ENCODE measurements at places on chromosomes 3 and 15. TPM values are rescaled to one million over a fixed set of nuclear protein-coding genes. Genes with fewer than 3 reads are reported as not detected.

GRCh38 chr3:62057339-62058047, 315.9 kb downstream of the FEZF2 start:
- DNase-seq: no peak

The GOLGA8H gene
- 0.81 TPM for polyA plus RNA-seq

DNA sequence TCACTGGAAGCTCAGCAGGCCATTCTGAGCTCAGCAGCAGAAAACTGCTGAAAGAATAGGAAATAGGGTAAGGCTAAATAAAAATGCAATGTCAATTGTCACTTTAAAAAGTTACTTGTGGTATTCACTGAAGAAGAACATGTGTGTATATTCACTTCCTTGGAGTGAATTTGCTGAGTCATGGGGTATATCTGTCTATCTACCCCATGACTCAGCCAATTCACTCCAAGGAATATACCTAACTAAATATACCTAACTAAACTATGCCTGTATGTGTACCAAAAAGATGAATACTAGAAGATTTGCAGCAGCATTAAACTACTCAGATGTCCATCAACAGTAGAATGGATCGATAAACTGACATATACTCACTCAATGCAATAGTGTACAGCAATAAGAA, 69.5 kb upstream of the KCNAB1 start:
- DNase-seq: no peak

The CASR gene
- not detected for polyA plus RNA-seq

The ANKRD63 gene
- 0.32 TPM for polyA plus RNA-seq

GRCh38 chr15:45660231-45660979, 25.6 kb downstream of the SQOR start:
- DNase-seq: no peak

The A4GNT gene
- polyA plus RNA-seq: not detected

- DNase-seq: no peak
Observed at GRCh38 chr3:159451482-159451881, 537.2 kb upstream of the IL12A start.

- no peak for DNase-seq
Observed at GRCh38 chr3:14861446-14862302, 42.9 kb downstream of the FGD5 start.

The ABHD5 gene
- polyA plus RNA-seq: 8.6 TPM

DNA sequence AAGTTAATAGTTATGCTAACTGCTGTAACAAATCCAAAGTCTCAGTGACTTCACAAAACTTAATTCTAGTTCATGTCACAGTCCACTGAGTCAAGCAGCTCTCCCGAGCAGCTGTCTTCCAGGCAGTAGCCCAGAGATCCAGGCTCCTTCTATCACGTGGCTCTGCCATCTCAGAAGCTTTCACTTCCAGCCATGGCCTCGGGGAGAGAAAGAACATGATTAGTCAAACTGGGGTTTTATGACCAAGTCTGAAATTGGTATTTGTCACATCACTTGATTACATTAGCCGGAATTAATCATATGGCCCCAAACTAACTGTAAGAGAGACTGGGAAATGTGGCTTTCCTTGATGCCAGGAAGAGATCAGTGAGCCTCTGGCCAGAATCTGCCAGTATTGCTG, 70.2 kb upstream of the DGKG start:
- no peak for DNase-seq

- no peak for DNase-seq
Observed at GRCh38 chr15:34973512-34973911, 4.0 kb upstream of the AQR start.

The CLDN16 gene
- polyA plus RNA-seq: 0.13 TPM

DNA sequence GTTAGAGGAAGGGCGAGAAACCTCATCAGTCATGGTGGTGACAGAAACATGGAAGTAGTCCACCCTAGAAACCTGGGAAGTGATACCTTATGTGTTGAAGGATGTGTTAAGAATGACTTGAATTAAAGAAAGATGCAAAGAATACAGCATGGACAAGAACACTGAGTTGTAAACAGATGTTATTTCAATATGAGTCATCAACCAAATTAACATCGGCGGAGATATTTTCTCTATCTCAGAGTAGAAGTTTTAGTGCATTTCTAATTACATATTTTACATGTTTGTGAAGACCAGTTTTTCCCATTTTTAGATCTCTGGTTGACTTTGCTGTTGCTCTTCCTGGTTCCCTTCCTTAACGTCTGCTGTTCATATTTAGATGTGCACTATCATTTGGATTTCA, 268.8 kb upstream of the TBL1XR1 start:
- no peak for DNase-seq

DNA sequence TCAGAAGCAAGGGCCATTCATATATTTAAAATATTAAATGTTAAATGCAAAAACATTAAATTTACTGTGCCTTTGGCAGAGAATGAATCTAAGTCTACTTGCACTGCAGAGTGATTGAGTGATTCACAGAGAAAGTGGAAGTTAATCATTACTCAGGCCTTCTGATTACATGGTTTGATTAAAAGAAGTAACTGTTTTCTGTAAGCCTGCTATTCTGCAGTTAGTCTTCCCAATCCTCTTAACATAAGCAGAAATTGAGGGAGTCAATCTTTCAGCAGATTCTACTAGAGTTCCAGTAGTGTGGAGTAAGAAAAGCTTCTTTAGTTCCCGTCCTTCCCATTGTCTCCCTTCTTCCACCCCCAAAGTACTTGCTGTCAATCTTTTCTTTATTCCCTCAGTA, 1.5 kb downstream of the NLGN1 start:
- DNase-seq: no peak

DNA sequence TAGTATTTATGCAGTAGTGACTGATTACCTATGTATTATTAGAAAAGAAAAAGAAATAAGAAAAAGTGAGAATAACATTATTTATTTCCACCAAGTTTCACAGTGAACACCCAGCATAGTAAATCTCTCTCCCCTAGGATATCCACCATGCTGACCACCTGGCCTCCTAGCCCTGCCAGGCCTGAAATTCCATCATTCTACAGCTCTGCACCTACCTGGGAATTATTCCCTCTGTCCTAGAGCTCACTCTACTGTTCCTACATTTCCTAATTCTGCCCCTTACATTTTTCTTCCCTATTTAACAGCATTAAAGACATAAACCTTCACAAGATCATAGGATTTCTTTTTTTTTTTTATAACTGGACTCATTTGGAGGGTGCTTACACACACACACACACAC, 525.3 kb upstream of the PPP2R3A start:
- DNase-seq: no peak

- DNase-seq: no peak
Observed at GRCh38 chr3:12891985-12892839, 50.8 kb upstream of the RPL32 start.

The P2RY1 gene
- 4.8 TPM for polyA plus RNA-seq

DNA sequence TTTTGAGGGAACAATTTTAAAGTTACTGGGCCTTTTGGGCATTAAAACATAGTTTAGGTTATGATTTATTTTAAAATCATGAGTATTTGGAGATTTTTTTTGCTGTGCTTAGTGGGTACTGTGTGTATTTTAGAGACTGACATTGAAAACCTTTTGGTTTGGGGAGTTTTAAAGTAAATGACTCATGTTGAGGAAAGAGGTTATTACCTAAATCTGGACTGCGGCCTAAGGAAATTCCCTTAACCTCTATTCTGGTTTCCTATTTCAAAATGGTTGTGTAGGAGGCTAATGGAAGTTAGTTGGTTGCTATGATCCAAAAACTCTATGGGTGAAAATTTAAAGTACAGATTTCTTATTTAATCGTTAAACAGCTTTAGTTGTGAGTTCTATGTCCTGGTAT, 57.3 kb upstream of the DPH6 start:
- no peak for DNase-seq

DNA sequence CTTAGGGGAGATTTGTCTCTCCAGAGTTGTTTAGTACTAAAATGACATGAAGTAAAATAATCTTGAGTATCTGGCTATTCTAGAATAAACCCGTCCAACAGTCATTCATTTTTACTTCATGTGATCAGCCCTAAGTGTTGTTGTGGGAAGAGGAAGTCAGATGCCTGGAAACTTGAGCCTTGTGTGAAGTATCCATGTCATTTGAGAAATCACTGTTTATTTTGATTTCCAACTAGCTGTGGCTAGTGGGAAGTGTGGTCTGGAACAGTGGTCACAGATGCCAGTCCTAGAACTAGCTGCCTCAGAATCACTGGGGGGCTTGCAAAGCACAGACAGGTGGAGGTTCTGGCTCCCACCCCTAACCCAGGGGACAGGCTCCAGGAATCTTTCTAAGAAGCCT, 77.7 kb upstream of the LIMD1 start:
- DNase-seq: no peak

- DNase-seq: no peak
Observed at GRCh38 chr3:126607214-126607908, 47.6 kb downstream of the TXNRD3 start.

DNA sequence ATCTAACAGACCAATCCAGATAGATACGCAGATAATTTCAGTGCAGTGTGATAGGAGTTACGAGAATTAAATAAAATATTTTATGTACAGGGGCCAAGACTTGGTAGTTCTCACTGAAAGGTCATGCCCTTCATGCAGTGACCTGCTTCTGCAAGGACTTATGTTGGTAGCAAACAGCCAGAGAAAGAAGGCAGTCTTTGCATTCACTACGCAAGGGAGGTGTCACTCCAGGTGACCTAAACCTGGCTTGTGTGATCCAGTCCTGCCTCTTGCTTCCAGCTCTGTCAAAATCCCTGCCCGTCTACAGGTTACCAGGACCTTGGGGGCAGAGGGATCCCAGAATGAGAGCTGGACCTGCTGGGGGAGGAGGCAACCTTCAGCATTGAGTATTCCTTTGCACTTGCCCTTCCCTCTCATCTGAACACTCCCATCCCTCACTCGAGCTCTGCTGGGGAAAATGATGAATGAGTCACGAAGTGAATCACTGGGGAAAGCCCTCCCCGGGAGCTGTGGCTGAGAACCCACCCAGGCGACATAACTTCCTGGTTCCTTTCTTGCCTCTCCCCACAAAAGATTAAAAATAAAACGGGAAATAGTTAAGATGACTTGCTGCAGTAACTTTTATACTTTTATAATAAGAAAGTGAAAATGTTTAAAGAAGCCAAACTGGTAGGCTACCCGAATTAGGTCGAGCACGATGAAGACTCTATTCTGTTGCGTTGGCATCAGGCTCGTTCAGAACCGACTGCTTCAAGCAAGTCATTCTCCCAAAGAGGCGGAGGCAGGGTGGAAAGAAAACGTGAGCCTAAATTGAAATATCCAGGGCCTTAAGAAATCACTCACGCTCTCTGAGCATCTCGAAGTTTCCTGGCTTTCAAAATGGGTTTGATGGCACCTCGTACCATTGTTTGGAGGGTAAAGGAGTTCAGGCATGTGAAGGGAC, 216.1 kb downstream of the SLCO3A1 start:
- DNase-seq: no peak

DNA sequence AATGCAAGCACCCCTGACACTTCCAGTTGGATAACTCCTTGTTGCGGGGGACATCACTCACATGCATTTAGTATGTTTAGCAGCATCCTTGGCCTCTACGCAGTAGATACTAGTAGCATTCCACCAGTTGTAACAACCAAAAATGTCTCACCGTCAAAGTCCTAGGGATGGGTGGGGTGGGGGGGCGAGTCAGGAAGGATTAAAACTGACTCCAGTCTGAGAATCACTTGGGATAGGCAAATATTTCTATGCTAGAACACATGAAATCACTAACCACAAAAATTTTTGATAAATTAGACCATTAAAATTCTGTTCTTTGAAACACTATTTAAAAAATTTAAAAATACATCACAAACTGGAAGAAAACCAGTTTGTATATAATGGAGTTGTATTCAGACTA, 18.0 kb downstream of the ICE2 start:
- no peak for DNase-seq

DNA sequence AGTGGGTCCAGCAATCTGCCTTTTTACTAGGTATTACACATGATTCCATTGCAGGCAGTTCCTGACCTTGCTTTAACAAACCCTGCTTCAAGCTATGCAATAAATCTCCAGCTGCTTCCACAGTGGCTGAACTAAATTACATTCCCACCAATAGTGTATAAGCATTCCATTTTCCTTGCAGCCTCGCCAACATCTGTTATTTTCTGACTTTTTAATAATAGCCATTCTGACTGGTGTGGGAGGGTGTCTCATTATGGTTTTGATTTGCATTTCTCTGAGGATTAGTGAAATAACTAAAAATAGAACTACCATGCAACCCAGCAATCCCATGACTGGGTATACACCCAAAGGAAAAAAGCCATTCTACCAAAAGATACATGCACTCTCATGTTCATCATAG, 36.4 kb upstream of the DNAJC13 start:
- no peak for DNase-seq

DNA sequence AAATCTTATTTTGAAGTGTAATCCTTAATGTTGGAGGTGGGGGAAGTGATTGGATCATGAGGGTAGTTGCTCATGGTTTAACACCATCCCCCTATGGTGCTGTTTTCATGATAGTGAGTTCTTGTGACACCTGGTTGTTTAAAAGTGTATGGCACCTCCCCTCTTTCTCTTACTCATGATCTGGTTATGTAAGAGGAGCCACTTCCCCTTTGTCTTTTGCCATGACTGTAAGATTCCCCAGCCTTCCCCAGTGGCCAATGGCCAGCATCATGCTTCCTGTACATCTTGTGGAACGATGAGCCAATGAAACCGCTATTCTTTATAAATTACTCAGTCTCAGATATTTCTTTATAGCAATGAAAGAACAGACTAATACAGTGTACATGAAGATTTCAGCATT, 39.8 kb upstream of the GMNC start:
- no peak for DNase-seq

Data from forelimb muscle (tissue), 1 donor.